ENCODE measurements at places on chromosomes 6 and 20.

DNA sequence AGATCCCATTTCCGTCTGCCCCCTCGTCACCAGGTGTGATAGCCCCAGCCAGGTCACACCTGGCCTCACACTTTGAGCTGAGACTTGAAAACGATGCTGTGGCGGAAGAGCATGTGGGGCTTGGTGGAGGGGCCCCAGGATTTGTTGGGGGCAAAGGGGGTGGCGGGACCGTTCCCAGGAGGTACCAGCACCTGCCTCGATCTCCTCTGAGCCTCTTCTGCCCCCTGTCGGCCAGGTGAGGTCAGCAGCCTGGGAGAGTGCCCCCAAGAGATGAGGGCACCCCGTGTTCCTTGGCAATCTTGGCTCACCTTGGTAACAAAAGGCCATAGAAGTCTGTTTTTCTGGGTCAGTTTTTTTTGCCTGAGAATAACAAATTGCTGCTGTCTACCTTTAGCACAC is 25.4 kb downstream of the SPATA2 start:
- no peak for DNase-seq

DNA sequence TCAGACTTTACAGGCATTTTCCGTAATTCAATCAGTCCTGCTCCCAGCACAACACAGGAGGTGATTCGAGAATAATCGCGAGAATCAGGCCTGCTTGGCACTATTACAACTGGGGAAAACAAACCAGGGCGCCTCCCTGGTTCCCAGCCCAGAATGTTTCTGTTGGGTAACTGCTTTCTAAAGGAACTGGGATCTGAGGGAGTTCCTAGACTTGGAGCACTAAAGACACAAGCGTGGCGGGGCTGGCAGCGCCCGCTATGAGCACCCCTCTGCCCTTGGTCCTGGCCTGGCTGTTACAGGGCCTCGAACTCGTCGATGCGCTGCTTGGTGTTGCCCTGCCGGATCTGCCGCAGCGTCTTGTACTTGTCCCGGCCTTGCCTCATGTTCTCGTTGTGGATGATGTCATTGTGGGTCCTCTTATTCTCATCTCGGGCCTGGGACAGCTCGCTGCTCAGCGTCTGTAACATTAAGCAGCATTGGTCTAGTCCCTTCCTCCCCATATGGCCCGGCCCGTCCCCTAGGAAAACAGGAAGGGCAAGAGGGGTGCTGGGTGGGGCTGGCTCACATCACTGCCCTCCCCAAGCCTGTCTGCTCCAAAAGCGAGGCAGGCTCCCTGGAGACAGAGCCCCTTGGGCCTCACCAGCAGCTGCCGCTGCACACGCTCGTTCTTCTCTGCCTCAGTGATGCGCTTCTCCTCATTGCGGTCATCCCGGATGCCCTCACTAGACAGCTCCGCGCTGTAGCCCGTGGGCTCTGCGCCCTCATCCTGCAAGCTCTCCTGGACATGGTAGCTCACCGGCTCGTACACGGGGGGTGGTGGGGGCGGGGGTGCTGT is 52.3 kb downstream of the EZR start:
- no peak for DNase-seq

DNA sequence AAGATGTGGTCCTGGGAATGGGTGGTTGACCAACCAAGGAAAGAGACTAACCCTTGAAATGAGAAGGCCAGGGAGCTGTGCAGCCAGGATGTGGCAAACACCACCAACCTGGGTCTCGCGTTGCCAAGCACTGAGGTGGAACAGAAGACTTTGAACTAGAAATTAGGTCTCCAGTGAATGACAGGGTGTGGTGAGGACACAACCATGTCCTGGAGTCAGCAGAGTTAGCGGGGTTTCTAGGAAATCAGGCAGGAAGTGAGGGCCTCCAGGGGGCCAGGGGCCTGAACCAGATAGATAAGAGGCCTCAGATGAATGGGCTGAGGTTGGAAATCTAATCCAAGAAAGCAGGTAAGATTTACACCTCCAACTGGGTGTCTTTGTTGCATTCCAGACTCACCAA is 353.3 kb upstream of the ARID1B start:
- no peak for DNase-seq

DNA sequence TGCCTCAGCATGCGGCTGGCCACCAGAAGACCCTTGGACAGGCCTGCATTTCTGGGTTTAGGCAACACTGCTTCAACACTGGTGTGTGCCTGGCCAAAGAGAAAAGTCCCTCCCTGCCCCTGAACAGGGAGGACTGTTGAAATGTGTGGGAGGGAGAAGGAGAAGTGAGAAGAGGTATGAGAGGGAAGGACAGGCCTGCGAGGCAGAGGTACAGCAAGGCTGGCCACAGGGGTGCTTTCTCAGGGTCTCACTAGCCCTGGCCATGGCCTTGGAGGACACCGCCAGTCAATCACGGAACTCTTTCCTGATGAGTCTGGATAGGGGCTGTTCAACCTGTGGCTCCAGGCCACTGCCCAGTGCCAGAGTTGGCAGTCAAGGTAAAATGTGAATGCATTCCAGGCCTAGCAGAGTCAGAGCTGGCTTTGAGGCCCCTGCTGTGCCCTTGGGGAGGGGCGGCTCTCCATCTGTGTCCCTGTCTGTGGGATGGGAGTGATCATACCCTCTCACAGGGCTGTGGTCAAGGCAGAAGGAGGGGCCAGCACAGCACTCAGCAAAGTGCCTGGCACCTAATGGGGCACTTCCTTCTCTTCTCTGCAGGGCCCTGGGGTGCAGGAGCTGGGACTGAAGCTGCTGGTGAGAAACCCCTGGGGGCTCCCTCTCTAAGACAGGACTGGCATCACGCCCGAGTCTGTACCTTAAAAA is 43.2 kb upstream of the CDH22 start:
- no peak for DNase-seq

DNA sequence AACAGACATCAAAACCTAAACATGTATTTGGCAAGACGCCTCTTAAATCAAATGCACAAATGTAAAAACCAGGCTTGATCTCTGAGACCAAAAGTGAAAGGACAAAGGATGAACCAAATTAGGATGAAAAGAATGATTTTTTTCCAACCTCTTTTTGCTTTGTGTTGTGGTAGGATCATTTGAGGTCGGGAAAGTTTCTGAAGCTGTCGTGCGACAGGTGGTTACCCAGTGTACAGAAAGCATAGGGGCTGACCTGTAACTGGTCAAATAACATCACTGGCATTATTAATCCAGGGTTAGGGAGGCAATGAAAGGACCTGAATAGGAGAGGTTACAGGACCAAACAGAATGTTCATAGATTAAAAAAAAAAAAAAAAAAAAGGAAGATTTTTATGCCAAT is 18.1 kb upstream of the NOL7 start:
- no peak for DNase-seq

GRCh38 chr6:12200015-12200564 is 90.1 kb upstream of the EDN1 start:
- no peak for DNase-seq

GRCh38 chr20:1205802-1206201 is 2.5 kb downstream of the C20orf202 start:
- no peak for DNase-seq

- DNase-seq = no peak
These were observed 2.2 kb downstream of the PHACTR3 start for GRCh38 chr20:59606566-59606965.

GRCh38 chr20:13221313-13221672 is 219 bp downstream of the ISM1 start:
- no peak for DNase-seq

DNA sequence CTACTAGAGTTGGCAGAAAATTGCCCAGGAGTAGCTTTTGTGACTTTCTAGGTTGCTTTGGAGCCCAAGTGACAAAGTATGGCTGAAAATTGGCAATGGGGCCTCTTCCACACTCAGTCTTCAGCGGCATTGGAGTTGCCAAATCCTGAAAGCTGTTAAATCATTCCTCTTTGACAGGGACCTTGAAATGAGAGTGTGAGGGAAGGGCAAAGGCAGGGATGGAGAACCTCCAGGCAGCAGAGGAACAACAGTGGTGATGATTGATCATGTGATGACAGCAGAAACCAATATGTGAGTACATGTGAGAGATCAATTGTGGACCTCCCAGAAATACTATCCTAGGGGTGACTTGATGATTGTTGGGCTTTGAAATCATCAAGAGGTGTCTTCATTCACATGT is 393.9 kb downstream of the KIF16B start:
- no peak for DNase-seq

GRCh38 chr6:114346451-114346850 is 3.6 kb upstream of the HS3ST5 start:
- no peak for DNase-seq

DNA sequence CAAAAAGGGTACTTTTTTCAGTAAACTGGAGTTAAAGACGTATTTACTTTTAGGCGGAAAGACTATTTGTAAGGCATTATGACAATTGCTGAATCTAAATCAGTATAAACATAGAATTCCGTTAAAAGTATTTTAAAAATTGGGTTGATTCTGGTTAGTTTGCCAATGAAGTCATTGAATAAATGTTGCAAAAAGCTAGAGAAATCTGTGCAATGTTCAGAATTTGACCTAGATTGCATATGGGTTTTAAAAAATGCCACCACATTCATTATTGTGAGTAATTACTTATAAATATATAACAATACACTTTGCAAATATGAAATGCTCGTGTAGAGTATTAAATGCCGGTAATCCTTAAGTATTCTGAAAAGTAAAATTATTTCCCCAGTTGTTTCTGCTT is 116.5 kb upstream of the EEF1E1 start:
- no peak for DNase-seq

DNA sequence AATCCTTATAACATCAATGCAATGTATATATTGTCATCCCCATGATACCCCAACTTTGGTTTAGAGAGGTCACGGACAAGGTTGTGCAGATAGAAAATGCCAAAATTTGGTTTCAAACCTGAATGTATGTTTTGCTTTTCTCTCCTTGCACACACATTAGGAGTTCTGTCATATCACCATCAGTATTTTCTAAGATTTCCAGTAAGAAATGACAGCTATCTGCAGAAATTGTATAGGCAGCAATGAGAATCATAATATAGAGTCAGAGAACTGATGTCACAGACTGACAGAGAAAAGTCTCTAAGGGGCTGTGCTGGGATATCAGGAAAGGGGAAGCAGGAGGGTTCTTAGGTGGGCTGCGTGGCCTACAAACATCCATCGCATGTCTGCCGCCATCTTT is 140.0 kb downstream of the AKAP7 start:
- no peak for DNase-seq

- no peak for DNase-seq
These were observed 1287.0 kb upstream of the GJE1 start for GRCh38 chr6:140845701-140846100.

DNA sequence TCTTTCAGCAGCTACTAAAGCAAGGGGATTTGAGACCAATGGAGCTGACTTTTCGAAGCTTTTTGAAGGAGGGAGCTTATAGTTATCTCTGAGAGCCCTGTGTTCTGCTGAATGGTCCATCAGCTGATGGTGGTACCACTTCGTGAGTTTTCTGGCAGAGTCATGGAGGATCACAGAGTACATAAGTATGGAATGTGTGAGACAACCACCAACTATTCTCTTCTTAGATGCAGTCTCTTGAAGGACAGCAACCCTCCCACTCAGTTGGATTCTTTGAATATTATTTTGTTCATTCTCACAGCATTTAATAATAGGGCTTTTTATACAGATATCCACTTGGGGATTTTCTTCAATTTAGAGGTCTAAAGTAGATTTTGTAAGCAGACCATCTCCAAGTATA is 75.3 kb downstream of the ELOVL2 start:
- no peak for DNase-seq

DNA sequence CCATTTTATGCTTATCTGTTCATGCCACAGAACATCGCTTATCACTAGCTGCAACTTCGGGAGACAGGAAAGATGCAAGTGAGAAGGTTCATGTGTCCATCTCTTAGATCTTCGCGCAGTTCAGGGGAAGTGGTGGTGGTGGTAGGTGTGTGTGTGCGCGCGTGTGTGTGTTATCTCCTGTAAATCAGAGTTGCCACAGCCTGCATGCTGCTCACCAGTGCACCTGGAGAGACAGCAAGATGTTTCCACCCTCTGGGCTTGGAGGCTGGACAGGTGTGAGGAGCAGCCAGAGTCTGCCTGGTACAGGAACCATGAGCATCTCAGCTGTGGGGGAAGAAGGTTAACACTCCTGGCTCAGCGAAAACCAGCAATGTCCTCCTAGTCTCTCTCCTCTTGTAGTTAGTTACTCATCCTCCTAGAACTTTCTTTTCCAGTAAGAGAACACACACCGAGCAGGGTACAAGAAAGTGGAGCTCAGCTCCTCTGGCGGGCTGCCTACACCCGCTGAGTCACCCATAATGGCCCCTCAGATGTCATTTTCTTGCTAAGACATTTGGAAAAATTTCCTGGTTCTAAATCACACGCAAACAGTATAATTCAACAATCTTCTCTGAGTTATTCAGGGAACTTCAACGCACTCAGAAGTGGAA is 5.1 kb upstream of the TUBB1 start:
- peak; percentile 29 for DNase-seq

GRCh38 chr20:38829296-38829875 is 23.9 kb downstream of the PPP1R16B start:
- DNase-seq = no peak

DNA sequence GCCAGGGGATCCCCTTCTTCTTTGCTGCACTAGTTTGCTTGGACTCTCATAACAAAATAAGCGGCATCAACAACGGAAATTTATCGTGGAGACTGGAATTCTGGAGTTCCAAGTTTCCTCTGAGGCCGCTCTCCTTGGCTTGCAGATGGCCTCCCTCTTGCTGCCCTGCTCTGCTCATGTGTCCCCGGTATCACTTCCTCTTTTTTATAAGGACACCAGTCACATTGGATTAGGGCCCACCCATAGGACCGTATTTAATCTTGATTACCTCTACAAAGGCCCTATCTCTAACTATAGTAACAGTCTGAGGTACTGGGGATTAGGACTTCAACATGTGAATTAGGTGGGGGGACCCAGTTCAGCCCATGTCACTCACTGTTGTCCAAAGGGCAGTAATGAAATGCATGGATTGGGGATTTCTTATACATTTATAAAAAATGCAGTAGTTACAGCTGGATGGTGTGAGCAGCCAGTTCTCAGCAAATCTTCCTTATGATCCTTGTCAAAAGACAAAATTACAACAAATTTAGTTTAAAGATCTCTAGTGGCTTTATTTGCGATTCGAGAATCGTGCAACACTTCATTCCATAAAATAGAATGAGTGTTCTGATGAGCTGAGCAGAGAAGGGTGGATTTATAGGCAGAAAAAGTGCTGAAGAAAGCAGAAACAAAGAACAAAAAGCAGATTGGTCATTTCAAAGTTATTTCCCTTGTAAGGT is 59.3 kb upstream of the AKAP12 start:
- DNase-seq = no peak

DNA sequence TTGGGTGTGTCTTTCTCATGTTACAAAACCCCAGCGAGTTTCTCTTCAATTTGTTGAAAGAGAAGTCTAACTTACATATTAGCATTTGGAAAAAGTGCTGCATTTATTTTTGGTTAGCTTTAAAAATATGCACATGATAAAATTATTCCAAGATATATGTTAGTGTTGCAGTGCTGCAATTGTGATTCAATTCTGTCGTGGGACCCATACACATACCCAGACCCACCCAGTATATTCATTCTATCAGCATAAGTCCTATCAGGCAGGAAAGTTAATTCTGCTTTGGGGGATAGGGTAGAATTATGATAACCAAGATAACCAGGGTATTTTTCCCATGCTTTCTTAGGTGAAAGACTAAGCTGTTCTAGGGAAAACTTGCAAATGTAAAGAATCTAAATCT is 313.5 kb downstream of the EPHA7 start:
- DNase-seq = no peak

Measured in hematopoietic multipotent progenitor cell treated with erythropoietin and hydrocortisone succinate and interleukin-3 and kit ligand, for 17 days (in vitro differentiated cells).